ENCODE measurements at places on chromosomes 7 and 10. TPM values are rescaled to one million over a fixed set of nuclear protein-coding genes. Genes with fewer than 3 reads are reported as not detected.

GRCh38 chr10:85642421-85643170, 724.0 kb downstream of the GRID1 start:
- DNase-seq: no peak

GRCh38 chr7:137443616-137444015, 100.1 kb upstream of the PTN start:
- DNase-seq: no peak

GRCh38 chr7:125355899-125356298, 426.3 kb upstream of the POT1 start:
- no peak for DNase-seq

DNA sequence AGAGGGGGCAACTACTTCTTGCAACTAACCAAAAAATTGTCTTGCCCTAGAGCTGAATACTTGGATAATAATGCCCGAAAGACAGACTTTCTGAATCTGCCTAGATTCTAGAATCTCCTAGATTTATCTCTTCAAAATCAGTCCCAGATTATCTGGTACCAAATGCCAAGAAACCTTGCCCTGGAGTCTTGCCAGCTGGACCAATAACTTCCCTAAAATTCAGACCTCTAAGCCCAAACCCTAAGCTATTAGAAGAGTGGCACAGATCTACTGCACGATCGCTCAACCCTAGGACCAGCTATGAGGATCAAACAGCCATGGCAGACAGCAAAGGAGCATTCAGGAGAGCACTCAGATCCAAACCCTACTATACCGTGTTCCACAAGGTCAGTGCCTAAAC, 45.0 kb downstream of the ARMH3 start:
- DNase-seq: no peak

DNA sequence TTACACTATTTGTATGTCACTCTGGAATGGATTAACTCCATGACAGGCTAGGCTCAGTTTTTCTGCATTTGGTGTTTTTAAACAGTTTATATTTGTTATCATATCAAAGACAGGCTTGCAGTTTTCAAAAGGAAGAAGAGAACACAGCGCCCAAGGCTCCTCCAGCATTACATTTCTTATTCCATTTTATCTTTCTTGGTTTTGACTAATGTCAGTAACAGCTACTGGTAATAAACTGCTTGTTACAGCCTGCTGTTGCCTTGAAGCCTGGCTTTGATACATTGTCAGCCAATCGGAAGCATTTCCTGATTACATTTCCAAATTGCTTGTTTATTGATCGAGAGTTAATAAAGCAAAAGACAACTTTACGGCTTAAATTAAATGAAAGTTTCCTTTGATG, 166.0 kb upstream of the MDFIC start:
- DNase-seq: no peak

DNA sequence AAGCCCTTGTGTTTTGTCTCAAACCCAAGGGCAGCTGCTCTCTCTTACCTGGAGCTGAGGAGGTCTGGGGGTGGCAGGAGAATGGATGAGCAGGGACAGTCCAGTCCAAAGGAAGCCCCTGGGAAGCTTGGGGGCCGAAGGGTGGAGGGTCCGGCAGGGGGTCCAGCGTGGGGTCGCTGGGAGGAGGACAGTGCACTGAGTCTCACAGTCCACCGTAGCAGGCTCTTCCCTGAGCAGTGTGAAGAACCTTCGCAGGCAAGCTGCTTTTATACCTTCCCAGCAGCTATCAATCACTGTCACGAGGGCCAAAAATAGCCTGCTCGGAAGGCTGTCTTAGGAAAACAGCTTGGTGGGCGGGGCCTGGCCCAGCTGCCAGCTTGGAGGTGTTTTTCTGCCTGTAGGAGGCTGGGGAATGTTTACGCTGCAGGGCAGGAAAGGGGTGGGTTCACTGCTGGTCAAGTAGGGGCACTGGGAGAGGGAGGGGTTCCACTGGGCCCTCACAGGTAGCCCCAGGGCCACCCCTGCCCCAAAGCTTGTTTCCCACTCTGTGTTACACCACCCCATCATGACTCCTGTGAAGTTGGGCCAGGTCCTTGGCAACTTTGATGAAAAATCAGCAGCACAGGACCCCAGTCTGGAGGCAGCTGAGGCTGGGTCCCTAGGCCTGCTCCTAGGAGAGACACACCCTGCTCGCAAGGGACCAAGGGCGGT, at the start of gene DEPP1:
Gene DEPP1 (minus strand): TSS at position 240 of the 711 bp plus-strand sequence. CDS start 779 bp downstream, outside the sequence.
- DNase-seq: peak; percentile 96

- no peak for DNase-seq
Observed at GRCh38 chr7:11792166-11792565, 39.8 kb downstream of the THSD7A start.

- no peak for DNase-seq
Observed at GRCh38 chr7:124497176-124497575, 268.4 kb downstream of the GPR37 start.

DNA sequence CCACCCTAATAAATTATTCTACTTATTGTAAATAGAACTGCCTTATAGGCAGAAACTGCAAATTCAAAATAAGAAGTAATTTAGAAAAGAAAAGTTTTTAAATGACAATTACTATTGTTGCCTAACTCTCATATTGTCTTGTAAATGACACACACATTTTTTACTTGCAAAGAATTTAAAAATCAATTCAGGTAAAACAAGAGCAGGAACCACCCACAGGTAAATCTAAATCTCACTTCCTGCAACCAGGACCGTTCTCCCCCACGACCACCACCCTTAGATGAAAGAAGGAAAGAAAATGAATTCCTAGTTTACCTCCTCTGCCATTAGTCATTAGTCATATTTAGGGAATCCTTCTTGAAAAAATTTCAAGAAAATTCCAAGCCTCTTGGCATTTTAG, 4.8 kb upstream of the AASS start:
- DNase-seq: no peak

GRCh38 chr7:142997456-142997989, 29.4 kb downstream of the OR9A2 start:
- DNase-seq: no peak

- no peak for DNase-seq
Observed at GRCh38 chr7:22348379-22348778, 8.6 kb downstream of the RAPGEF5 start.

DNA sequence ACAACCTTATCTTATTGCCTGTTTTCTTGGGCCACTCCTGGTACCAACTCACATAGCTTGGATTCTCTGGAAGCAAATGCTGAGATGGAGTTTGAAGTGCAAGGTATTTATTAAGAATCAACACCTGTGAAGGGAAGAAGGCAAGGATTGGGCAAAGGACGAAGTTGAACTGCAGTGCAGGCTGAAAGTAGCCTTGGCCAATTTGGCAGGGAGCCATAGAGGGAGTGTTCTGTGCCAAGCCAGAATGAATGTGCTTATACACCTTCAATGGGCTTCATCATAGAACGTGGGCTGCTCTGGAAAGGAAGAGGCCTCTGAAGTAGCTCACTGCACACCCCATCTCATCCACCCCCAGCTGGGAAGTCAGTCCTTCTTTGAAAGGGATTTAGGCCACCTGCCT, 79.8 kb upstream of the IFRD1 start:
- DNase-seq: no peak

GRCh38 chr7:100208911-100209408, 10.8 kb upstream of the PVRIG start:
- no peak for DNase-seq

Gene INA
- polyA plus RNA-seq: not detected

Gene ZNF117
- 1.5 TPM for polyA plus RNA-seq

Gene LRIT1
- not detected for polyA plus RNA-seq

Gene LRMDA
- polyA plus RNA-seq: 1.0 TPM

Gene OPALIN
- not detected for polyA plus RNA-seq

Gene ADRB1
- 0.03 TPM for polyA plus RNA-seq
